ENCODE measurements at places on chromosomes 3 and 15. TPM values are rescaled to one million over a fixed set of nuclear protein-coding genes. Genes with fewer than 3 reads are reported as not detected.

DNA sequence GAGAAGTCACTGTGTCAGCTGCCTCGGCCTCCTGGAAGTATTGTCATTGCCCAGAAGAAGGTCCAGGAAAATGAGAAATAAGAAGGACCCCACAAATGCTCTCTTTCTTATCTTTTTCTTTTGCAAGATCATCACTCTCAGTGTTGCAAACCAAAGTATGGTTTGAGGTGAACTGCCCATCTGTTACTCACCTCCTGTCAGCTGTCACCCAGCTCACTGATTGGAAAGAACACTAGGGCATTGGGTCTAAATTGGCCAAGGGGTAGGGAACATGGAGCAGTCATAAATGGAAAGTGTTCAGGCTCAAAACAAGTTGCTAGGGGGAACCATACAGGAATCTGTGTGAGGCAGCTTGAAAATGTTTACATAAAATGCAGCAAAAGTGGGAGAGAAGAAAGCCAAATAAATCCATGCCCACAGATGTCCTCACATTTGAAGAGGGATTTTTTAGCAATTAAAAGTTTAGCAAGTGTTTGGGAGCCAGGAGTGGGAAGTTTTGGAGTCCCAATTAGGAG lies 431.2 kb upstream of the THBS1 start:
- no peak for DNase-seq

The MASP1 gene
- not detected for total RNA-seq

- no peak for DNase-seq
Observed at GRCh38 chr15:91135201-91136130, 35.4 kb downstream of the SV2B start.

GRCh38 chr3:108475220-108475782 lies 35.1 kb downstream of the MYH15 start:
- DNase-seq = no peak

DNA sequence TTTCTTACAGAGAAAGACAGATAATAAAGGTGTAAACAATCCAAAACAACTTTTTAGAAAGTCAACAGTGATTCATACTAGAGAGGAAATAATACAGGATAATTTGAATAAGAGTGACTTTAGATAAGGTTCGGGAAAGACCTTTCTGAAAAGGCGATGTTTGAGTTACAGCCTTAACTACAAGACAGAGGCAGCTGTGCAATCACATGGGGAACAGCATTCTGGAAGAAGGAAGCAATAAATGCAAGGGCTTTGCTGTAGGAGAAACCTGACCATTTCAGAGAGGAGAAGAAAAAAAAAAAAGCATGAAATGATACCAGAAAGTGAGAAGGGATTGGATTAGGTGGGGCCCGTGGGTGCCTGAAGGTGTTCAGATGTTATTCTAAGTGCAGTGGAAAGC lies 200.6 kb upstream of the ATP11B start:
- no peak for DNase-seq

The ULK4 gene
- 6.8 TPM for total RNA-seq

- DNase-seq = no peak
Observed at GRCh38 chr3:134795746-134796280, 753 bp downstream of the EPHB1 start.

DNA sequence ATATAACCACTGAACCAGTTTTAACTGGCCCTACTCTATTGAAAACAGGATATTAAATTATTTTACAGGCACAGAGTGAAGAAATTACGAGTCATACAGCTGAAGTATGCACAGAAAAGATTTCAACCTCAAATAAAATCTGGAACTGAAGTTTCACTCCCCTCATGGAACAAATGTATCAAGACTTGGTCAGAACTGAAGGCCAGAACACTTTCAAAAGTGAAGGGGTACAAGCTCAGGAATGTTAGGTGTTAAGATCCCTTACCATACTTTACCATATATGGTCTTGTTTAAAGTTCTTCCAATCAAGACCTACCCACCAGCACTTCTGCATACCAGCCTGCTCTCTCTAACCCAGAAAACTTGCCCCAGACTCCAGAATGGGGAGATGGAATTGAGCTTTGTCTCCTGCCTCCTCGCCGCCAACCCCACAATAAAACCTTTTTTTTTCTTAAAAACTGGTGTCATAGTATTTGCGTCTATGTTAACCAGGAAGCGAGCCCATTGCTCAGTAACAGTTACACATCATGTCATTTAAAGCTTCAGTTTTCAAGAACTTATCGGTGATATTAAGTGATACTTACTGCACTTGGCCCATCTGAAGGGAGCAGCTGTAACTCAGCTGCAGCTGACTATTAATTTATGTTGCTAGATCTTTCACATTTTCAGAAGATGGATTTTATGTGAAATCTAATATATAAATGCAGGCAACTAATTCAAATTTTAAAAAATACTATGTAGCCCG lies 59.9 kb downstream of the OXSM start:
- no peak for DNase-seq

The GOLGA8H gene
- 0.31 TPM for total RNA-seq

The SEMA5B gene
- total RNA-seq = not detected

The MESP2 gene
- not detected for total RNA-seq

The CADM2 gene
- total RNA-seq = not detected

DNA sequence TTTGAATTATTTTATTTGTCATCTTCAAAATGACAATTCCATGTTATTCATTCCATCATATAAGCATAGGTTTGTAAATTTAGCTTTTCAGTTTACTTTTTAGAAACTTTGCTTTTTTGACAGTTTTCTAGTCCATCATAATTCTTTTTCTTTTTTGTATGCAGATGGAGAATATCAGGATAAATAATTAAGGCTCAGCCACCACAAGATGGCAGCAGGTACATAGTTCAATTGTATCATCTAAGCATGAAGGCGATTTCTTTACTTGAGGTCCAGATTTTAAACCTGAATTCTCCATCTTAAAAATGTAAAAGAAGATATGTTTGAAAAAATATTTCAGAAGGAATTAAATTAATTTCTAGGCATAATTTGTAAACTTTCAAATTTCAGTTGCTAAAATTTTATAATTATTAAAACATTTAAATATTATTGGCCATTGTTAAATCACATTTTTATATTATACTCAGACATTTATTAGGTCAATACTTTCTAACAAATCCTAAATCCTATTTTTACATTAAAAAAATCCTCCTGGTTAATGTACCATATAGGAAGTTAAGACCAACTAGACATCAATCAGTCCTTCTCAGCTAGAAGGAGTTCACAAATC lies 15.1 kb downstream of the PLSCR5 start:
- peak; percentile 48 for DNase-seq

- no peak for DNase-seq
Observed at GRCh38 chr15:46344915-46345314, 710.1 kb downstream of the SQOR start.

DNA sequence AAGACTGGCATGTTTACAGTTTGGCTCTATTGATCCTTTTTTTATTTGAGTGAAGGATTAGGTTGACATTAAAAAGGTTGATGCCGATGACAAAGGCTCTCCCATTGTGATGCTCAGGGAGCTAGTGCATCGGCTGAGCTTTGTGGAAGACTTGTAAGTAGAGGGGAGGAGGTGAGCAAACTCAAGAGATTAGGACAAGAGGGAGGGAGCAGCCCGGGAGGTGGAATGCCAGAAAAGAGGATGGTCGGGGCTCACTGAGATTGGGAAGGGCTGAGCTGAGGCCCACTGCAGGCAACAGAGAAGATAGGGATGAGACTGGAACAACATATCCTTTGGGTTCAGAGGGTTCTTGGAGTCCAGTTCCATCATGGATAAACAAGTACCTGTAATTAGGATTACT lies 26.5 kb upstream of the PSMD6 start:
- no peak for DNase-seq

DNA sequence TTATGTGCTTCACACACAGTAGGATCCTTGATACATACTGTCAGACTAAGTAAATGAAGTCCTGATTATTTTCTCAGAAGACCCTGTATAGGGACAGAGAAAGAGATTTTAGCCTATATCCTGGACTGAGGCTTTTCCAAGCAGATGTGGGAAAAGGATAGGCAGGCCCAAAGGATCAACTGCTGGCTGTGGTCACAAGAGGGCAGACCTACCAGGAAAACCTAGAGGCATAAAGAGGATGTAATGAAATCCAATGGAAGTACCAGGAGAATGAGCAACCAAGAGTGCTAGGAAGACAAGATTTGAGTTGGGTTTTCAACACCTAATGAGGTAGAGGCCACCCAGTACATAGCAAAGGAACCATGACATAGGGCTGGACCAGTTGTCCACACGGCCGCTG lies 23.1 kb downstream of the DCLK3 start:
- no peak for DNase-seq

The BTBD1 gene
- total RNA-seq = 63.3 TPM

DNA sequence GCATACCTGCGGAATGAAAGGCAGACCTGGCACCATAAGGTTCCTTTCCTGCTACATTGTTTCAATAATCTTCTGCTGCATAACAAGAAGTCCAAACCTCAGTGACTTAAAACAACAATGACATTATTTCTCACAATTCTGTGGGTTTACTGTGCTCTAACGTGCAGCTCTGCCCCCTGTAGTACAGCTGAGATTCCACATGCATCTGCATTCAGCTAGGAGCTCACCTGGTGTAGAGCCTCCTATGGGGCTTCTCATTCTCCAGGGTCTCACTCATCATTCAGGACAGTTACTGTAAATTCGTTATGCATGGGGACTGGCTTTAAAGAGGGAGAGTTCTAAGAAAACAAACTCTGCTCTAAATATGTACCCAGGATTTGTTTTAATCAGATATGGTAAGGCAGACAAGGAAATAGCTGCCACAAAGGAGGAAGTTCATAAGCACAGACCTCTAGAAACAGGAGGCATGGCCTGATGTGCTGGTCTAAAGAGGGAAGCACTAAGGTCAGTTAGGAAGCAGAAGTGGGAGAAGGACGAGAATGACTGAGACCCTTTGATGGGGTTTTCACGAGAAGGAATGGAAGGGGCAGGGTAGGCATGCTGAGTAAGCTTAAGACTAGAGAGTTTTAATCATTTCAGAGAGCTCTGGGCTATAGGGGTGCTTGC lies 347.0 kb downstream of the NEK10 start:
- no peak for DNase-seq

The KIF15 gene
- 41.9 TPM for total RNA-seq

The CHRFAM7A gene
- 0.77 TPM for total RNA-seq

The GLT8D1 gene
- 35.0 TPM for total RNA-seq

DNA sequence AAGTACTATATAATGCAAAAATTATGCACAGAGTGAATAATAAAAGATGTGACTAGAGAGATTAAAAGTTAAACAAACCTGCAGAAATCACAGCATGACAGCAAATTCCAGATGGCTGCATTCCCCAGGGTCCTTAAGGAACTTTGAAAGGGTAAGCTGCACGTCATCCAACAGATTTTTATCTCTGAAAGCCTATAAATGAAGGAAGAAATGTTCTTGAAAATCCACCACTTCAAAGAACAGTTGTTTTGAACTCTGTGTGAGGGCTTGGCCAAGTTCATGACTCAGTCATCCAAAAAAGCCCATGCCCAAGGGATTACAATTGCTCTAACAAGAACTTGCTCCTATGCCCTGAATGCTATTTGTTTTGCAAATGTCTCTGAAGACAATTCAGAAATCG lies 603.6 kb downstream of the PLOD2 start:
- no peak for DNase-seq

The TLR9 gene
- 2.0 TPM for total RNA-seq

The CHD2 gene
- total RNA-seq = 124 TPM

GRCh38 chr3:141405591-141405990 lies 37.3 kb downstream of the ZBTB38 start:
- no peak for DNase-seq

DNA sequence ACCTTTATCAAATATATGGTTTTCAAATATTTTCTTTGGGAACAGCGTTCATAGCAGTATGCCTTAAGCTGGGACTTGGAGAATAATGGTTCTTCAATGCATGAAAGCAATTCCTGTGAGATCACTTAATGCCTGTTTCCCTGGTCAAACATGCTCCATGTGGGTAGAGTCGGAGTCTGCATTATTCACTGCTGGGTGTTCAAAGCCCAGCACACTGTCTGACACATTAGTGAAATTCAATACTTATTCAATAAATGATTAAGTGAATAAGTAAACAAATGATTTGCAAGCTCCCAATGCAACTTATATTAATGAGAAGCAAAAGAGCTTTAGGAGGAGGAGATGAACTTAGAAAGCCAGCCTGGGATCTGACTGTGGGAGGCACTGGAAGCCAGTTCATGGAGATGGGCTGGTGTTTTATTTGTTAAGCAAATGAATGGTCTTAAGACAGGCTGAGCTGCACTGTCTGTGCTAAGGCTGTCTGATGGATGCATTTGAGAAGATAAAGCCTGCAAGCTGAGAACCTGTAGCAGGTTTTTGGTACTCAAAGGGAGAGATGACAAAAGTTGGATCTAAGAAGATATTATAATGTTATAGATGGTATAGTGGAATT lies 490.8 kb downstream of the MCTP2 start:
- DNase-seq = no peak

The SLC9C1 gene
- total RNA-seq = not detected

DNA sequence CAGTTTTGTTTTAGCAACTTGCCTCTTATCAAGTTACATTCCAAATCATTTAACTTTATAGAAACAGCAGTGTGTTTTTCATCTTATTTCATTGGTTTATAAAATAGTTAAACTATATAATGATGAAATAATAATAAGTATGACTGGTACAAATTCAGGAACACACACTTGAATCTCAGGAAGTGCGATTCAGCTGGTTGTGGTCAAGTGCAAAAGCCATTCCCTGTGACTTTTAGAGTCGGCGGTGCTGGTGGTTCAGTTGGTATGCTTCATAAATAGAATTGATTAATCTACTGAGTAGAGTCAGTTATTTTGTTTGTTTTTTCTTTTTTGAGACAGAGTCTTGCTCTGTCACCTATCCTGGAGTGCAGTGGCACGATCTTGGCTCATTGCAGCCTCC lies 22.7 kb downstream of the SACM1L start:
- no peak for DNase-seq

The CCR3 gene
- total RNA-seq = not detected

GRCh38 chr15:28936481-28936881 lies 50.7 kb downstream of the APBA2 start:
- DNase-seq = peak; percentile 63

DNA sequence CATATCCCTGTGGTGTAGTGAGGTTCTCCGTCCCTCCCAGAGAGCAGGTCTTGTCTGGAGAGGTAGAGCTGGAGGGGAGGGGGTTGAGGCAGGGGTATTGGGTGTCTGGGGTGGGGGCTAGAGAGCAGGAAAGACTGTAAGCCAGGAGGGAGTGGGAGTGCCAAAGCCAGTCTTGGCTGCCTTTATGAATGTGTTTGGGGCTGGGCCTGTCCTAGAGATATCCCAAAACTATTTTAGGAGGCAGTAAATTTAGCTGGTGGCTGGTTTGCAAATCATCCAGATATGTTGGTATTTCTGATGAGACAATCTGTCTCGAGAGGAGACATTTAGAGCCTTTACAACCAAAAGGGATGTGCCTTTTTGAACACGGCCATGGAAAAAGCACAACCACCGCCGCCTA lies 166.6 kb downstream of the TLE3 start:
- DNase-seq = no peak

DNA sequence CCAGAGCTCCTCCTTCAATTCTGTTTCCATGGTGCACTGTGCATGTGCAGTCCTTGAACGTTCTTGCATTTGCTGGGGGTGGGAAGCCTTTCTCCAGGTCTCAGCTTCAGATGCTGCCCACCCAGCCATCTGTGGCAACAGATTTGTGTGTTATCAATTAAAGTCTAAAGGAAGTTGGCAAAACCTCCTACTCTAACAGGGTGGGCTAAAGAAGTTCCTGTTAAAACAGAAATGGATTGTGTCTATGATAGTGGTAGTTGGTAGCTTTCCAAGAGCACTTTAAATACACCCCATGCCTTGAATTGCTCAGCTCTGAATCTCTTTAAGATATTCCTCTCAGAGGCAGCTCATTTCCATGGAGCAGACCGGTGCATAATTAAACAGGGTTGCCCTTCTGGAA lies 488.0 kb upstream of the SUCLG2 start:
- DNase-seq = no peak
